Ovary (tissue), 10 donors: ENCODE measurements at places on chromosomes 6 and 20. TPM values are rescaled to one million over a fixed set of nuclear protein-coding genes. Genes with fewer than 3 reads are reported as not detected.

DNA sequence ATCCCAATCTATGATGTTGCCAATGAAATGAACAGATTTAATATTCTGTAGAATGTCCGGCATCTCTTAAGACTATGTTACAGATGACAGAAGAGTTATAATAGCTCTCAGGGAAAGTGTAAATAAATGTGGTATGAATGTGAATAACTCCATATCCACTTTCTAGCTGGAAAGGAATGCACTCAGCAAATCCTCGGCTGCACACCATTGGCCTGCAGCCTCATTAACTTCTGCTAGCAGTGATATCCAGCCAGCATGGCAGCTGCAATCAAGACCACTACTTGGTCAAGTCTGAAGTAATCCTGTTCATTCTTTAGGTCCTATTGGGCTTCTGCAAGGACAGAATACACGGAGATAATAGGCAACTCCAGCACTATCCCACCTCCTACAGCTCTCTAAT, 17.3 kb upstream of the MICA start:
- DNase-seq: no peak
- H3K27ac ChIP-seq: no peak overlapping the region
- H3K36me3 ChIP-seq: no peaks in the 10 kb centered on the region
- H3K4me3 ChIP-seq: no peak overlapping the region
- H3K4me1 ChIP-seq: no peaks in the 10 kb centered on the region

- H3K27me3 ChIP-seq: no peaks in the 10 kb centered on the region
- H3K36me3 ChIP-seq: no peaks in the 10 kb centered on the region
- peaks cover 3% of the 10 kb centered on the region for H3K4me1 ChIP-seq
- DNase-seq: no peak
- H3K27ac ChIP-seq: no peak overlapping the region
These were observed 3.4 kb upstream of the MICAL1 start for GRCh38 chr6:109458774-109459531.

- H3K4me3 ChIP-seq: no peak overlapping the region
- DNase-seq: no peak
- H3K4me1 ChIP-seq: no peaks in the 10 kb centered on the region
- H3K27me3 ChIP-seq: no peaks in the 10 kb centered on the region
- H3K36me3 ChIP-seq: no peaks in the 10 kb centered on the region
These were observed 24.8 kb upstream of the SLA2 start for GRCh38 chr20:36670665-36671357.

GRCh38 chr6:56156643-56157042, 90.7 kb downstream of the COL21A1 start:
- no peaks in the 10 kb centered on the region for H3K4me1 ChIP-seq
- no peaks in the 10 kb centered on the region for H3K27me3 ChIP-seq
- H3K36me3 ChIP-seq: no peaks in the 10 kb centered on the region
- DNase-seq: no peak
- H3K4me3 ChIP-seq: no peak overlapping the region
- H3K27ac ChIP-seq: no peak overlapping the region

GRCh38 chr6:53412751-53413150, 64.0 kb upstream of the ELOVL5 start:
- no peak overlapping the region for H3K27ac ChIP-seq
- DNase-seq: no peak
- no peaks in the 10 kb centered on the region for H3K36me3 ChIP-seq
- H3K27me3 ChIP-seq: no peaks in the 10 kb centered on the region

- no peak for DNase-seq
- H3K36me3 ChIP-seq: no peaks in the 10 kb centered on the region
- H3K4me3 ChIP-seq: no peak within 1 kb of the TSS
- no peaks in the 10 kb centered on the region for H3K27me3 ChIP-seq
- no peak within 1 kb of the TSS for H3K27ac ChIP-seq
- H3K4me1 ChIP-seq: no peaks in the 10 kb centered on the region
These were observed at the start of gene HLA-DRB5 for GRCh38 chr6:32529697-32530430. Gene HLA-DRB5, minus strand, starts transcription at chr6:32530287. Its CDS starts 63 bp downstream, at chr6:32530224.

GRCh38 chr6:97160280-97160679, 122.7 kb downstream of the MMS22L start:
- H3K27me3 ChIP-seq: no peaks in the 10 kb centered on the region
- H3K36me3 ChIP-seq: no peaks in the 10 kb centered on the region
- H3K4me1 ChIP-seq: no peaks in the 10 kb centered on the region
- no peak overlapping the region for H3K27ac ChIP-seq
- DNase-seq: no peak

GRCh38 chr6:29816030-29816429, 11.6 kb upstream of the HLA-G start:
- H3K4me1 ChIP-seq: no peaks in the 10 kb centered on the region
- DNase-seq: no peak
- no peaks in the 10 kb centered on the region for H3K36me3 ChIP-seq

DNA sequence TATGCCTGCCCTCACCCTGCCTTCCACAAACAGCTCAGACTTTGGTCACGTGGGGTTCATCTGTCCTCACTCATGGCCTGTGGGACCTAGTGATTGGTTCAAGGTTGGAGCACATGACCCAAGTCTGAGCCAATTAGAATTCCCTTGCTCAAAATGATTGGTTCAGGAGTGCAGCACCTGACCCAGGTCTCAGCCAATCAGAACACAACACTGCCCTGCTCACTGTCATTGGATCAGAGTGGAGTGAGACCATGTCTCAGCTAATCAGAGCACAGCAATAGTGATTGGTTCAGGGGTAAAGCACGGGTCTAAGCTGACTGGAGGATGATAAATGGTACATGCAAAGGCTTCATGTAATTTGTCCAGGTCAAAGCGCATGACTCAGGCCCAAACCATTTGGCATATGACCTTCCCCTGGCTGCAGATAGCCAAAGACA, 102.2 kb downstream of the PREX1 start:
- H3K4me1 ChIP-seq: peaks cover 6% of the 10 kb centered on the region
- no peaks in the 10 kb centered on the region for H3K27me3 ChIP-seq
- no peak for DNase-seq
- no peaks in the 10 kb centered on the region for H3K36me3 ChIP-seq
- H3K4me3 ChIP-seq: no peak overlapping the region

- H3K36me3 ChIP-seq: no peaks in the 10 kb centered on the region
- H3K4me3 ChIP-seq: no peak overlapping the region
- no peaks in the 10 kb centered on the region for H3K27me3 ChIP-seq
- no peak for DNase-seq
These were observed 58.6 kb downstream of the TMEM242 start for GRCh38 chr6:157264701-157265100.

Gene ENPP5
- total RNA-seq: 8.5 TPM

Gene LAMP5
- 0.91 TPM for total RNA-seq

Gene DOK5
- 0.24 TPM for total RNA-seq

Gene NOX3
- not detected for total RNA-seq

Gene SIRPB1
- total RNA-seq: 9.7 TPM

Gene ACSS2
- 40.9 TPM for total RNA-seq

Gene C6orf58
- total RNA-seq: not detected
